ENCODE measurements at places on chromosomes 5 and 9.

GRCh38 chr5:63439537-63439936, 522.7 kb downstream of the HTR1A start:
- DNase-seq = no peak

DNA sequence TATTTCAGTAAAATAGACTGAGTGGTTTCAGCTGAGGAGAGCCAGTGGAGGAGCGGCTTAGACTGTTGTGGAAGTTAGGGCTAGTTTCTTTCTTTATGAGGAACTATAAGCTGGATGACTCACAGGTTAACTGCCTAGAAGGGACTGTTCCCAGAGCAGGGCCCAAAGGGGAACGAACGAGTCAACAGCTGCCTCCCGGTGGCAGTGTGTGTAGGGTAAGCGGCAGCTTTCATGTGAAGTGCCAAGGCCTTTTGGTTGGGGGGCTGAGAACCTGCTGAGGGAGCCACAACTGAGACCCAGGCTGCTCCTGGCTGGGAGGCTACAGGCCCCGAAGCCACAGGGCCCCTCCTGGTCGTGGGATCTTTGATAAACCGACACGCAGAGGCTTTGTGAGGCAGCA, 7.0 kb downstream of the SQSTM1 start:
- peak; percentile 63 for DNase-seq

GRCh38 chr9:17832812-17833211, 253.9 kb downstream of the SH3GL2 start:
- no peak for DNase-seq

GRCh38 chr9:106075960-106076327, 381.6 kb downstream of the TMEM38B start:
- no peak for DNase-seq

DNA sequence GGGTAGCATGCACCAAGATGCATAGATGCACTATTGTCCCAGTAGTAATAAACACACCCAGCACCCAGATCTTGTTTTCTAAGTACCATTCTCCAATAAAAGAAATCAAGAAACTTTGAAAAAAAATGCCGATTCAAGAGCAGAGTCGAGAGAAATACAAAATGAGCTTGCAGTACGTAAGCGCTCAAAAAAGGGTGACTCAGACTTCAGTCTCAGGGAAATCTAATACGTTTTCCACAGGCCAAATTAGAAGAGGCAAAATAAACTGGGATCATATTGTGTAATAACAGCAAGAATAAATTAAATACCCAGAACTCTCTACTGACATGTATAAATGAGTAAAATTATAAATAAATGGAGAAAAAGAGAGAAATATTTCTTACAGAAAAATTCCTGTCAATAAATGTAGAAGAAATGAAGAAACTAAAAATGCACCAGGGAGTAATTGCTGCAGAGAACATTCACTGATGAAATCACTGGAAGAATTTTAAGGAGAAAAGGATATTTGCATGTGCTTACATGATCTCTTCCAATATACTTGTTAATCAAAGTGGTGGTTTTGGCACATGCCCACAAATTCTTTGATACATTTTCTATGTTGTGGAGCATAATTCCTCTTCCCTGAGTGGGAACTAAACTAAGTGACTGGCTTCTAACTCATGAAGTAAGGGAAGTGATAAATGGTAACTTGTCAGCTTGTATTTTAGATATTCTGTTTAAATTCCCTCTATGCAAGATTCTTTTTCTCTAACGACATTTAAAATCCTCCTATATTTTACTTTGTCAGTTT, 567.6 kb upstream of the ADAMTS16 start:
- no peak for DNase-seq

DNA sequence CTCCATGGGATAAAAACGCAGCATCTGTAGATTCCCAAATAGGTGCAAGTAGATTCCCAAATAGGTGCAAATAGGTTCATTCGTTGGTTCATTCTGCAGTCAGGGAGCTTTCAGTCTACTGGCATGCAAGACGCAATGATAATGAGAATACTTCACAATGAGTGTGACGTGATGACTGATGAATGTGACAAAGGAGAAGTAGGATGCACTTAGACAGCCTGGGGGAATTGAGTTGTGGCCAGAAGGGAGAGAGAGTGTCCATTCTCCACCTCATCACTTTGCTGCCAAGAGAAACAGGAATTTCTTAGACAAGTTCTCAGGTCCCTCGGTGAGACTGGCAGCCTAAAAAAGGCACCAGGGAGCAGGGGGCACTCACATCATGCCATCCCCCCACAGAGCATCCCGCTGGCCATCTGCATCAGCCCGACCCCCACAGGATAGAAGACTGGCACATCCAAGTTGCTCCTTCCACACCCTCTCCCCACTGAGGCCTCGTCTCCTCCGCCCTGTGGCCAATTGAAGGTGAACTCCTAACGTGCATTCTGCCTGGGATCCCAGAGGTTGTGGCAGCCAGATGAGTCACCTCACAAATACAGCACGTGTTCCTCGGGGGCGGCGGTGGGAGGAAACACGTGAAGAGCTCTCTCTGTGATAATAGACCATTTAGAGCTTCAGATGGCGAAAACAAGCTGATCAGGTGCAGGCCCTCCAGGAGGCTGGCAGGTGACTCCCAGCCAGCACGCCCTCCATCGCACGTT, 19.9 kb upstream of the KCNIP1 start:
- DNase-seq = no peak

DNA sequence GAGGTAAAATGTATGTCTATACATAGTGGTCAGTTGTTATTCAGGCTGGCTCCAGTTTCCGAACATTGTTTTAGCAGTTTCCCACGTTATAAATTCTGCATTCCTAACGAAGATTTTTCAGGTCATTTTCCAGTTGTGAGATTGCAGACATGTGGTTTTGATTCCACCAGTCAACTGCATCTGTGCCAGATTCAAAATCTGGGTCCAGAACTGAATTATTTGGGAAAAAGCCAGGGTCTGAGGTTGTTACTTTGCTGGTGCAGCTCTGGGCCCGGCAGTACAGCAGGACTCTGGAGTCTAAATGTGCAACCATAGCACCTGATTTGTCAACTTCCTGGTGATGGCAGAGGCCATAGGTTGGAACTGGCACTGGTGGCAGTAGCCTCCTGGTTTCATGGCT, 105.7 kb upstream of the MEGF10 start:
- DNase-seq = no peak

DNA sequence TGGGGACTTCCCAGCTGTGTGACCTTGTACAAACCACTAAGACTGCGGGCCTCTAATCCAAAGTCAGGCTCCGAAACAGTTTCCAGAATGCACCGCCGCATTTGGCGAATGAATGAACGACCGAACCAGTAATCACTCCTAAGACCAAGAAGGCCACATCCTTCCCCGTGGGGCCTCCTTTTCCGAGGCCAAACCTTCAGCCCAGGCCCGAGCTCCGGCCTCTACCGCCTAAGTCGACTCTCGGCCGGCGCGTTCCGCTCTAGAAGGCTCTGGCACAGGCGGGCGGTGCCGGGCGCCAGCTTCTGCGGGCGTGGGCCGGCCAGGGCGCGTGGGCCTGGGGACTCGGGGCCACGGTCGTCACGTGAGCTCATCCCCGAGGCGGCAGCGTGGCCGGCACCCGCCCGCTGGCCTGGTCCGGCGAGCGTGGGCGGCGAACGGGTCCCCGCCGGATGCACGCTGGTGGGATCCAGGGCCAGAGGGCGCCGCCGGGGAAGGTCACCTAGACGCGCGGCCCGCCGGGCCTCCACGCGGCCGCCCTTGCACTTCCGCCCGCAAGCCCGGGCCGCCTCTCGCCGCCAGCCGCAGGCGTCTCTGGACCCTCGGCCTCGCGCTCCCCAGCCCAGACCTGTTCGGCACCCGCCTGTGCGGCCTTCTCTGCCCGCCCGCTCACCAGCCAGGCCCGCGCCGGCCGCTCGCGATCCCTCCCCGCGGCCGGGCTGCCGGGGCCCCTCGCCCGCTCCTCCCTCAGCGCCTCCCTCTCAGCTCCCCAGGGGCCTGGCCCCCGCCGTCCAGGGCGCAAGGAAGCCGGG, 754 bp downstream of the VDAC1 start:
- DNase-seq = peak; percentile 31

- DNase-seq = no peak
Observed at GRCh38 chr5:73088026-73088425, 32.3 kb upstream of the TMEM171 start.

DNA sequence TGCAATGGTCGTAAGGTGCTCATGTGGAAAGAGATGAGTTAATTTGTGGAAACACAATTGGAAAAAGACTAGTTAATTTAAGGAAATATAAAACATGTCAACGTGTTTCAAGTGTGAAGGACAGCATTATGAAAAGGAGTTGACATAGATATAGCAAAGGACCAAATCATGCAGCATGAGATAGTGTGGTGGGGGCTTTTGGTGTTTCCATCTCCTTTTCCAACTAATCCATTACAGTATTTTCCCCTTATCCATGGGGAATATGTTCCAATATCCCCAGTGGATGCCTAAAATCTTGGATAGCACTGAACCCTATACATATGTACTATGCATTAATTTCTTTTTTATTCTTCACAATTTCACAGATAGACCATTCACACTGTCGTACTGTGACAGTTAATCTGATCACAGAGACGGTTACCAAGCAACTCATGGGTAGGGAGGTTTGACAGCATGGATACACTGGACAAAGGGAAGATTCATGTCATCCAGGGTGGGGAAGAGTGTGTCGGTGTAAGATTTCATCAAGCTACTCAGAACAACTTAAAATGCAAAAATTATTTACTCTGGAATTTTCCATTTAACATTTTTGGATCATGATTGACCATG, 238.6 kb downstream of the CDH12 start:
- DNase-seq = no peak

- no peak for DNase-seq
Observed at GRCh38 chr9:33143241-33143661, 23.9 kb downstream of the B4GALT1 start.

DNA sequence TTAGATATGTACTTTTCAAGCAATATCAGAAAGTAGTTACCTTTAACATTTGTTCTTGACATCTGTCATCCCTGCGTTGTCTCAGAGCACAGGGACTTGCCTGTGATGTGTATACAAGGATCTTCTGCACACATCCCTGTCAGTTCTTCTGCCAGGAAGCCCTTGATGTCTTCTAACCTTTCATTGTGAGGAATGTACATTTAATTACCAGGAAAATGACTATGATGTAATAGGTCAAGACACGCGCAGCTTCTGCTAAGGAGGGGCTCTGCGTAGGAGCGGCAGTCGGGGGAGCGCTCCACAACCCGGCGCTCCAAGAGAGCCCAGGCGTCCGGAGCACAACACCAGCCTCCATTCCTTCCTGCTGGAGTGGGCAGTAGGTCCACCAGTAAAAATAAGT, 119.7 kb downstream of the IRX2 start:
- DNase-seq = no peak

DNA sequence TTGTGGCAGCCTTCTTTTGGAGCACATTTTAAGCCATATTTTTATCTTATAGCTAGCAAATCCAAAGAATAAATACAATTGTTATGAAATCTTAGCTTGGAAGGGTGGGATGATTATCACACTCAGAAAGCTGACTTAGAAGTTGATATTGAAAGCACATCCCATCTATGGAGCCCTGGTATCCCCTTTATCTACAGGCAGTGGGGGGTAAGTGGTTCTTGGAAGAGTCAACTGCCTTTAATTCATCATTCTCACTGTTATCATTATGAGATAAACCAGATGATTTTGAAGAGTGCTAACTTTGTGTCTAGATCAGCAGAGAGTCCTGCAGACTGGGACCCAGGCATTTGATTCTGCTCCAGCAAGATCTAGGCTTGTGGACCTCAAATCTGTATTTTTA, 3.0 kb downstream of the LCP2 start:
- DNase-seq = no peak

DNA sequence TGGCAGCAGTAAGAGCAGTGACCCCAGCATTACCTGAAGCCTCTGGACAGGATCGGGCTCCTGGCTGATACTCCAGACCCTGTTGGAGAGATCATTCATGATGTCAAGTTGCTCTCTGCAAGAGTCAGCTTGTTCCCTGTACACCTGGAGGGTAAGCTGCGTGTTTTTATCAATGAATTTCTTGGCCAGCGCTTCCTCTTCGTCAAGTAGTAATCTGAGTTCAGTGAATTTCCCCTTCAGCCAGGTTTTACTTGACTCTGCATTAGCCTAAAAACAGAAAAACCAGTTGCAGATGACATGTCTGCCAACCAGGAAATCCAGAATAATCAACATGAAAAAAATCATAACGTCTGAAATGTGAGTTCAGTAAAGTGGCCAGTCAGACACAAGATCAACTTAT, 19.1 kb downstream of the TRIM14 start:
- DNase-seq = no peak

DNA sequence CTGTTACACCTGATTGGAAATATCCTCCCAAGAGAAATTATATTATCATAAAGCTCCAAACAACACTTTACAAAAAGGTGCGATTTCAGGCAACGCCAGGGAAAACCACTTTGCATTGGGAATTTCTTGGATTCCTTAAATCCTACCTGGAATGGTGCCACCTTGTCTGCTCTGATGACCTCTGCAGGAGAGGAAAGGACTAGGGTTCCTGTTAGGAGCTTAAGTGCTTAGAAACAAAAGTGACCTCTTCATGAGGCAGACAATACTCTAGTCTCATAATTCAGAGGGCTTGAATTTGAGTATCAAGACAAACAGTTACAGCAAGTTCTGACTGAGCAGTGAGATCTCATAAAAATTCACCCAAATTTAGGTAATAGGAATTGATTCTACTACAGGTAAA, 33.9 kb upstream of the GLIS3 start:
- DNase-seq = no peak

DNA sequence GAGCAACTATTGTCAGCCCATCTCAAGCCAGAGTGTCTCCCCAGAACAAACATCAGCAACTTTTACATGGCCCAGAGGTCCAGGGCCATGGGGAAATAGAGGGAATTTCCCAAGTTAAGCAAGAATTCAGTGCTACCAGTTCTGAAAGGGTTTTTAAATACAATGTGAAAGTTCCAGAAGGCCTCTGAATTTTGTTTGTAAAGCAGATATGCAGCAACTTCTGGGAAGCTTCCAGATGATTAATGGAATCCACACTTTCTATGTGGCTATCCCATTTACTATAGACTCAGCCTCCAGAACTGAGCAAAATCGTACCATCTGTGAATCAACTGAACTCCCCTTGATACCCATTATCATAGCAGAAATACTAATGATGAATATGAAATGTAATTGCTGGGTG, 93.8 kb downstream of the FEM1C start:
- DNase-seq = no peak

GRCh38 chr5:140642718-140643117, 3.5 kb downstream of the TMCO6 start:
- DNase-seq = no peak

GRCh38 chr9:2210201-2210600, 195.1 kb downstream of the SMARCA2 start:
- no peak for DNase-seq

DNA sequence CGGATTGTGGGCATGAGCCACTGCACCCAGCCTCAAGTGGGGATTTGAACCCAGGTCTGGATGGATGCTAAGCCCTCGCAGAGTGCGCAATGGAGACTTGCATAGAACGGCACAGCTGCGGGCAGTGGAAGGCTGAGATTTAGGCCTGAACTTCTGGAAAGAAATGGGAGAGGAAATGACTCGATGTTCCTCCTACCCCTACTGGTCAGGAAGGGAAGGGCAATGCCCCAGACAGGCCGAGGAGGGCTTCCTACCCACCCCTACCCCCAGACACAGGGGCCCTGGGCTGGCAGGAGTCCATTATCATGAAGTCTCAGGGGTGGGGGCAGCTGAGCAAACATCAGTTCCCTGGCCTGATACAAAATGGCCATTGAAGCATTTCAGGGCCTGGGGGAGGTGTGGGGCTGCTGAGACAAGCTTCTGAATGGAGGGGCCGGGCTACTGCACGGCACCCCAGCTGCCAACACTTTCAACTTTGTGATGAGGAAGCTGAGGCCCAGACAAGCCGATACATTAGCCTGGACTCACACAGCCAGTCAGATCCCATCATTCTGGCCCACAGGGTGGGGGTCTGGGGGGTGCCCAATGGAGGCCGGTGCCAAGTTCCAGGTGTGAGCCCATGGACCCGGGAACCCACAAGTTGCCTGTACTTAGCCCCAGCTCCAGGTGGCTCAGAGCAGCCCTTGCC, 13.5 kb upstream of the WDR38 start:
- DNase-seq = no peak

Measured in stimulated activated CD8-positive, alpha-beta memory T cell treated with anti-CD3 and anti-CD28 coated beads, Interleukin-7, amount 100 ng/mL, for 48 hours (primary cell).